ENCODE measurements at places on chromosomes 2 and 18.

DNA sequence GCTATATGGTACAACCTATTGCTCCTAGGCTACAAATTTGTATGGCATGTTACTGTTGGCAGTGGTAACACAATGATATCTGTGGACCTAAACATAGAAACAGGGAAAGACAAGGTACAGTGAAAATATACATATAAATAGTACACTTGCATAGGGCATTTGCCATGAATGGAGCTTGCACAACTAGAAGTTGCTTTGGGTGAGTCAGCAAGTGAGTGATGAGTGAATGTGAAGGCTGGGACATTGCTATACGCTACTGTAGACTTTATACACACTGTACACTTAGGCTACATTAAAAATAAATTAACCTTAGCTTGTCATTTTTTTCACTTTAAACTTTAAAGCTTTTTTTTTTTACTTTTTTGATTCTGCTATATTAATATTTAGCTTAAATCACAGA lies 500.0 kb upstream of the SETBP1 start:
- DNase-seq = no peak

GRCh38 chr2:109242654-109243331 lies 113.8 kb downstream of the SH3RF3 start:
- DNase-seq = no peak

DNA sequence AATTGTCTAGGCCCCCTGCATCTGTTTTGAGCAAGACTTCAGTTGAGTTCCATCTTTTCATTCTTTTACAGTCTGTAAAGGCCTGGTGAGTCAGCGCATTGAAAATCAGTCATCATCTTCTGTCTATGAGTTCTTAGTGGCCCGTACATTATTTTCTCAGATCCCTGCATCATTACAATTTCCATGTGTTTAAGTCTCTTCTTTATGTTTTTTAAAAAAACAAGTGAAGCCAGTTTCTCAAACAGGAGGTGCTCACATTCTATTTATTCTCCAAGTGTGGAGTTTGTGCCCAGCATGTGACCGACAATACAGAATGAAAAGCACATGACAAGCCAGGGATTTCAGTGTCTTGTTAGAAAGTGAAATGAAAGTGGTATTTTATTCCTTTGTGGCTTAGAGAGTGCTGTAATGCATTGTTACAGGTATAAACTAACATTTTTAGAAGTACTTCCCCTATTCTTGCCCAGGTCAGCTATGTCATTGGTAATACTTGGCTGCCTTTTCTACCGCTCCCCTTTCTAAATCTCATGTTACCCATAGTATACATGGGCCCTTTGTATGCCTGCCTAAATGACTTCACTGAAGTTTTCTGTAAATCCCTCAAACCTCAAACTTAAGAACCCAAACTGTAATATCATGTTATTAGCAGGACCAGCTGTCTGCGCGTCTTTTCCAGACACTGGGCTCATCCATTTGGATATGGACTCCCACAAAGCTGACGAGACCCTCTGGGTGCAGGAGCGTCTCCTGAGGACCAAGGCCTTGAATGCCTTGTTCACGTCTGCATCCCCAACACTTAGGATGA lies 67.6 kb downstream of the FEZ2 start:
- DNase-seq = no peak

DNA sequence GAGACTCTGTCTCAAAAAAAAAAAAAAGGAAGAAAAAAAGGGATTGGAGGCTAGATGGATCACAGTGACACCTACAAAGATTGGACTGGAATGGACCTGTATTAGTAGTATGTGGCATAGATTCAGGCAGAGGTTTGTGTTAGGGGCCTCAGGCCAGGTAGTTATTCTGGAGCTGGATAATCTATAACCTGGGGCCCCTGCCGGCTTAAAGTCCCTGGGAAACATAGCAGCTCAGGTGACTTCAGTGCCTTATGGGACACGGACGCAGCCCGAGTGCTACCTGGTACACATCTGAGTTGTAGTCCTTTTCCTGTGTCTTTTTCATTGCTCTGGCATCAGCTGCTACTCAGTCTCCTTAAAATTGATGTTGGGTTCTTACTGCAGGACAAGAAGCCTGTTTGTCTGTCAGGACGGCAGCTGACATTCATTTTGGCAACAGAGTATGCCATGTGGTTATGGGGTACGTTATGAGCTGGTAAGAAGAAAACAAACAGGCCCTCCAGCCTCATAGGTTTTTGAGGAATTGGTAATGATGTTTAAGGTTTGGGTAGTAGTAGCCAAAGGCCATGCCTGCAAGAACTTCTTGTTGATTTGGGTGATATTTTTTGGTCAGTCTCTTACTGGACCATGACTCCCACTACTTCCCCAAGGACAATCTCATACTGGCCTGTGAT lies 27.8 kb downstream of the AGFG1 start:
- DNase-seq = no peak

DNA sequence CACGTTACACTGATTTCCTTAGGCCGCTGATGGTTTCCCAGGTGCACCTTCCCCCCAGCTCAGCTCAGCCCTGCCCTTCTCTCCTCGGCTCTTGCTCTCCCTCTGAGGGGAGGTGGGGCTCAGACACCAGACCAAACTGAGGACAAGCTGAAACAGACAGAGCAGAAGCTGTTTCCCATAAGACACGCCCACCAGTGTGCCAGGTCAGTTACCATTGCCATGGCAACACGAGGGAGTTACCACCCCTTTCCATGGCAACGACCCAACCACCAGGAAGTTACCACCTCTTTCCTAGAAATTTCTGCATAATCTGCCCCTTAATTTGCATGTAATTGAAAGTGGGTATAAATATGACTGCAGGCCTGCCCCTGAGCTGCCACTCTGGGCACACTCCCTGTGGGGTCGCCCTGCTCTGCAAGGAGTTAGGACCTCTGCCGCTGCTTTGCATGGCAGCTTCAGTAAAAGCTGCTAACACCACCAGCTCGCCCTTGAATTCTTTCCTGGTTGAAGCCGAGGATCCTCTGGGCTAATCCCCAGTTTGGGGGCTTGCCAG lies 120.9 kb upstream of the SMIM21 start:
- no peak for DNase-seq

DNA sequence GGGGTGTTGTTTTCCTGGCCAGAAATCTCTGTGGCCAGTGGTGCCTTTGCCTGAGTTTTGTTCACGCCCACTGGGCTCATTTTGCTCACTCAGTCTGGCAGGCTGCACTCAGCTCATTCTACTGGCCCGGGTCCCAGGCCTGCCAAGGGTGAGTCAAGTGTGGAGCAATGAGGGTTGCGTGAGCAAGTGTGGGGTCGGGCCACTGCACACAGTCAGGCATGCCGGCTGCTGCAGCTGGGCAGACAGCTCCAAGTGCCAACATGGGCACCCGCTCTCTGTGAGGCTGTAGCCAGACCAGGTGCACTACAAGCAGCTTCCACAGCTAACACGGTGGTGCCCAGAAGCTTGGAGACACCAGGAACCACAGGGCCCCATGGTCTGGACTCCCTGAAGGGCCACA lies 801.1 kb upstream of the RAB6C start:
- DNase-seq = no peak

GRCh38 chr2:188024811-188025210 lies 266.9 kb upstream of the GULP1 start:
- no peak for DNase-seq

DNA sequence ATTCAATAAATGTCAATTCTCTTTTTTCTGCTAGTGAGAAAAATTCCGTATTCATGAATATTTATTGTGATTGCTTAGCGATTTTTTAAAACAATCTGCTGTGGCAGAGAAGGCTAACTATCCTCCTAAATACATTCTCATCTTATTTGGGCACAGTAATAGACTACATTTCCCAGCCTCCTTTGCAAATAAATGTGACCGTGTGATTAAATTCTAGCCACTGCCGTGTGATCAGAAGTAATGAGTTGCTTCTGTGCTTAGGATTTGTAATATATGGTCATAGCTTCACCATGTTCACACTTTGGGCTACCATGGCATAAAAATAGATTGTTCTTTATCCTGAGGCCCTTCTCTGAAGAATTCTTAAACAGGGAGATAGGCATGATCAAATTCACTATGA lies 179.6 kb downstream of the FAM124B start:
- DNase-seq = no peak

- DNase-seq = no peak
Measured at GRCh38 chr18:36770315-36770946, 58.4 kb downstream of the TPGS2 start.

GRCh38 chr18:26468931-26469340 lies 79.4 kb downstream of the KCTD1 start:
- DNase-seq = peak; percentile 67

GRCh38 chr2:177058747-177059146 lies 153.8 kb upstream of the HNRNPA3 start:
- no peak for DNase-seq

DNA sequence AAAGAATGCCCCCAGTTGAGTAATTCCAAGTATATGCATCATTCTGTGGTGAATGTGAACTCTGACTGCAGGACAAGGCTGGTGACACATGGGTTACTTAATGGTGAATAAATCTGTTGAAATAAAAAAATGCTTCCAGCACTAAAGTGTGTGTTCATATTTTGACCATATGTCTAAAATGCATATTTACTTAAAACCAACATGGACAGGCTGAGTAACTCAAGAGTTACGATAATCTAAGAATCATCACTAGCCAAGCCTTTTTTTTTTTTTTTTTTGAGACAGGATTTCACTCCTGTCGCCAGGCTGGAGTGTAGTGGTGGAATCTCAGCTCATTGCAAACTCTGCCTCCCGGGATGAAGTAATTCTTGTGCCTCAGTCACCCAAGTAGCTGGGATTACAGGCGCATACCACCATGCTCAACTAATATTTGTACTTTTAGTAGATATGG lies 47.1 kb upstream of the CCBE1 start:
- DNase-seq = no peak

GRCh38 chr2:235856151-235856854 lies 311.9 kb downstream of the GBX2 start:
- DNase-seq = no peak

GRCh38 chr2:231781798-231782726 lies 980 bp upstream of the PDE6D start:
- no peak for DNase-seq

DNA sequence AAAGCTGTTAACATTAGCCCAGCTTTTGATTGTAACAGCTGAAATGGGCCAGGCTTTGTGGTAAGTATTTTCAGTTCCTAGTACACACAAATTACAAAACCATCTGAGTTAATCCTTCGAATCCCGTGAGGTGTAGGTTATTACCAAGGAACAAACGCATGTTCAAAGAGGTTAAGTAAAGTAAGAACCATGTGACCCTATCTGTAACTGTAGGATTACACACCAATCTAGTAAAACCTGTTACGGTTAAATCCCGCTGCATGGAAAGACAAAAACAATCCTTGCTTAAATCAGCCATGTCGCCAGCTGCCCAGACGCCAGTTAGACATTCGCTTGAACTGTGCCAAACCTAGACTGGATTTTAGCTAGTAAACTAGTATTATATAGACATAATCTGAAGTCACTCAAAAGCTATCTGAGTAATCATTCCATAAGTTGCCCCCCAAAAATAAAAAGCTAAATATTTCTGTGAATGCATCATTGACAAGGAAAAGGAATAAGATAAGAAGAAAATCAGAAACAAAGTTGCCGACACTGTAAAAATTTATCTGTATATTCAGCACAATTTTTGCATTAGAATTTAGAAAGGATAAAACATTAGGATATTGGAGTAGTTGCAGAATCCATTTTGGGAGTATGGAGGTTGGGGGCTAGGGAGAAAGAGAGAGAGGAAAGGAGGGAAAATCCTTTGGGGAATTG lies 638.0 kb downstream of the CNTNAP5 start:
- DNase-seq = no peak

DNA sequence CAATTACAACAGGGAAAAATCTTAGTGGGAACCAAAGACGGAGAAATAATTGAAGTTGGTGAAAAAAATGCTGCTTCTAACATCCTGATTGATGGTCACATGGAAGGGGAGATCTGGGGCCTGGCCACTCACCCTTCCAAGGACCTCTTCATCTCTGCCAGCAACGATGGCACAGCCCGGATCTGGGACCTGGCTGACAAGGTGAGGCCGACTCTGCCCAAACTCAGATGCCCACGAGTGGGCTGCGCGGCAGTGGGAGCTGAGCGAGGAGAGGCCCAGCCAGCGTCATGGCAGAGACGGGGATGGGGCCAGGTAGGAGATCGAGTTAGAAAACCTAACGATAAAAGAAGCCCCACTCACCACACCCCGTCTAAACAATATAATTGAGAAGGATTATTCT lies 87.7 kb downstream of the RTN4 start:
- DNase-seq = no peak

GRCh38 chr2:173126819-173127218 lies 51.2 kb downstream of the MAP3K20 start:
- no peak for DNase-seq

- no peak for DNase-seq
Measured at GRCh38 chr2:51084750-51085149, 52.8 kb upstream of the NRXN1 start.

GRCh38 chr2:85978883-85979780 lies 90.3 kb upstream of the ST3GAL5 start:
- DNase-seq = no peak

GRCh38 chr2:5839550-5839949 lies 147.4 kb downstream of the SOX11 start:
- no peak for DNase-seq

GRCh38 chr2:63440612-63441011 lies 147.7 kb downstream of the WDPCP start:
- no peak for DNase-seq

DNA sequence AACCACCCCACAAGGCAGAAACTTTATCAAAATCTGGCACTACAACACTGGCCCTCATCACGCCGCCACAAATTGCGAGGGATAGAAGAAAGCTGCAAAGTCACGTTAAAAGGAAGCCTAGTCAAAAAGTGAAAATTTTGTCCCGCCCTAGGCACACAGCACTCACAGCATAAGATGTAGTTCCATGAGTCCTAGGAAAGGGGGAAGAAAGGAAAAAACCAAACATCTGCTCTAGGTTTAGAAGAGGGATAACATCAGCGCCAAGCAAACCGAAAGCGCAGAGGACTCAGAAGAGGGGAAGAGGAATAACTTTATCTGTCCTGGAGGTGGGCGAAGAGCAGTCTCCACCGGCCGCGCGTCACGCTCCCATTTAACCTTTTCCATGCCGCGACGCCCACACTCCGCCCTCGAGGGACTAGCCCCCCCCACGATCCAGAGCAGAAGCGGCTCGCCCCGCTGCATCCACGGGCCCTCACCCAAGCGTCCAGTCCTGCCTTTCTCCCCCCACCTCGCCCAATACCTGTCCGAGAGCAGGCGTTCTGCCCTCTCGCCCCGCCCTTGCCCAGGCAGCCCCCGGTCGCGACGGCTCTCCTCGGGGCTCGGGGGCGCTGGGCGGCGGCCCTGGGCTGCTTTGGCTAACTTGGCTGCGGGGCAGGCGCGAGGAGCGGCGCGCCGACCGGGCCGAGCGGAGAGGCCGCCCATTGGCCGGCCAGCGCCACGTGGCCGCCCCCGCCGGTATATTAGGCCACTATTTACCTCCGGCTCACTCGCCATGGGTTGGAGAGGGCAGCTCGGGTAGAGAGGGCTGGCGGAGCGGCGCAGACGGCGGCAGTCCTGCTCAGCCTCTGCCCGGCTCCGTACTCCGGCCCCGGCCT lies at the start of gene HOXD1:
HOXD1 (plus strand) TSS at position 770 of the 875 bp plus-strand sequence. CDS start 134 bp downstream, outside the sequence.
- no peak for DNase-seq

DNA sequence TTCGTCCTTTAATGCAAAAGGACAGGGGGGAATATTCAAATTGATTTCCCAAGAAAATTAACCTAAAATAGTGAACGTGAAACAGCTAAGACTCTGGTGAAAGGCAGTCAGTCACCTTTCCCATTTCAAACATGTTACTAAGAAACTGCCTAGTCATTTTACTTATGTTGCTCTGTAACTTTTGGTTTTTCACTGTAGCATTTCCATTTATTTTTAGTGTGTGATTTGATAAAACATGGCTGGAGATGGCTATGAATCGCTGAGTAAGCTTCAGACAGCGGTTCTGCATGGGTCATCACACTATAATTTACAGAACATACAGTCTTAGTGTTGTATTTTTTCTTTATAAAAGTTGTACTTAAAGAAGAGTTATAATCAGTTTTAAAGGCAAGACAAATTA lies 16.0 kb upstream of the KIDINS220 start:
- DNase-seq = no peak
